ENCODE measurements at places on chromosomes 11 and 22. TPM values are rescaled to one million over a fixed set of nuclear protein-coding genes. Genes with fewer than 3 reads are reported as not detected.

The BIK gene
- total RNA-seq: 1.3 TPM

The LMNTD2 gene
- 0.29 TPM for total RNA-seq

The HTR3B gene
- total RNA-seq: not detected

The SLC1A2 gene
- total RNA-seq: 8.1 TPM

The ART5 gene
- total RNA-seq: 0.22 TPM

The OR2AT4 gene
- not detected for total RNA-seq

The TPBGL gene
- total RNA-seq: 0.14 TPM

The NPAS4 gene
- total RNA-seq: not detected

The DLG2 gene
- 0.44 TPM for total RNA-seq

The MS4A6E gene
- total RNA-seq: not detected

The ELFN2 gene
- total RNA-seq: 0.66 TPM

The MS4A15 gene
- total RNA-seq: not detected

The C1QTNF5 gene
- total RNA-seq: 6.8 TPM

The OR51E2 gene
- 0.22 TPM for total RNA-seq

The OR5P2 gene
- not detected for total RNA-seq

The GAL3ST3 gene
- total RNA-seq: not detected

The APOL5 gene
- not detected for total RNA-seq

The PNPLA2 gene
- 51.9 TPM for total RNA-seq

The SYTL2 gene
- 14.6 TPM for total RNA-seq

The SLC22A24 gene
- total RNA-seq: not detected

The LYVE1 gene
- total RNA-seq: not detected

The GUCY1A2 gene
- total RNA-seq: 1.6 TPM

The RBX1 gene
- total RNA-seq: 36.8 TPM

The ARHGAP20 gene
- 2.6 TPM for total RNA-seq

The GRAP2 gene
- total RNA-seq: not detected

The C11orf21 gene
- total RNA-seq: not detected

The LMO2 gene
- 1.0 TPM for total RNA-seq

The GDPD4 gene
- total RNA-seq: 0.44 TPM

The TTC36 gene
- 0.86 TPM for total RNA-seq

The SMTNL1 gene
- not detected for total RNA-seq

The KLHDC7B gene
- total RNA-seq: not detected

The OR4A47 gene
- not detected for total RNA-seq

The SMC1B gene
- total RNA-seq: not detected

The MIEF1 gene
- total RNA-seq: 40.2 TPM

The SMIM38 gene
- total RNA-seq: 0.14 TPM

The GPR83 gene
- not detected for total RNA-seq

The NAALAD2 gene
- 0.29 TPM for total RNA-seq

The PRR33 gene
- not detected for total RNA-seq

The DERL3 gene
- 0.43 TPM for total RNA-seq

The RFPL1 gene
- not detected for total RNA-seq

The KRTAP5-8 gene
- total RNA-seq: not detected

The MUC5AC gene
- not detected for total RNA-seq

The PHOX2A gene
- not detected for total RNA-seq

The MICAL2 gene
- total RNA-seq: 720 TPM

The SAA1 gene
- total RNA-seq: not detected

The IGLL1 gene
- not detected for total RNA-seq

The MRGPRX2 gene
- not detected for total RNA-seq

The ELMOD1 gene
- total RNA-seq: 4.7 TPM
